MCF 10A (cell line): ENCODE measurements at places on chromosomes 13 and 19. TPM values are rescaled to one million over a fixed set of nuclear protein-coding genes. Genes with fewer than 3 reads are reported as not detected.

Gene ZFP36
- 83.7 and 98.4 TPM in 2 replicates for total RNA-seq

Gene LILRB1
- not detected in 2 replicates for total RNA-seq

Gene LILRA2
- not detected in 2 replicates for total RNA-seq

DNA sequence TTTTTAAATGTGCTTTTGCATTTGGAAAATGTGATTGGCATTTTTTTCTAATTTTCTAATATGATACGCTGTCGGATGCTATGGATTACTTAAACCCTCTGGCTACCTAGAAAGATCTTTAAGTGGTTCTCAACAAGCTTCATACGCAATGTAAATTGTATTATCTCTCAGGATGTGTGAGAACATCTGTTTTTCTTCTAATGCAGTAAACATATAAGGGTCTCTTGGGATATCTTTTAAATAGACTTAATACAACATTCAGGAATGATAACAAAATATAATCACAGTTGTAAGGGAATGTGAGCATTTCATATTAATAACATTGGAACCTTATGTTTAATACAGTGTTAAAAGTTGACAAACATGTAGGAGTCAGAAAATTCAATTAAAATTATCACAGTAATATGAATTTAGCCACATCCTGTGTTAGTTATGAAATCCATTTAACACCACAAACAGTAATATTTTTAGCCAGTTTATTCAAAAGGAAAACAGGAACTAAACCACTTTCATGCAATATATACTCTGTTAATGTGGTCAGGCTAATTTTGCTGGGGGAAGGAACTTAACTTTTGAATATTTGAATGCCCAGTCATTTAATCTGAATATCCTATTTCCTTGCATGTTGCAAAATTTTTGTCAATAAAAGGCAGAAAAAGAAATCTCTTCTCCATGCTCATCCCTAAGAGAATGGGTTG is 15.0 kb upstream of the ALOX5AP start:
- DNase-seq, result no peak

- DNase-seq, result no peak
Observed at GRCh38 chr13:46176756-46177155, 5.2 kb downstream of the LCP1 start.

GRCh38 chr19:5487222-5487621 is 32.0 kb downstream of the ZNRF4 start:
- no peak for DNase-seq

DNA sequence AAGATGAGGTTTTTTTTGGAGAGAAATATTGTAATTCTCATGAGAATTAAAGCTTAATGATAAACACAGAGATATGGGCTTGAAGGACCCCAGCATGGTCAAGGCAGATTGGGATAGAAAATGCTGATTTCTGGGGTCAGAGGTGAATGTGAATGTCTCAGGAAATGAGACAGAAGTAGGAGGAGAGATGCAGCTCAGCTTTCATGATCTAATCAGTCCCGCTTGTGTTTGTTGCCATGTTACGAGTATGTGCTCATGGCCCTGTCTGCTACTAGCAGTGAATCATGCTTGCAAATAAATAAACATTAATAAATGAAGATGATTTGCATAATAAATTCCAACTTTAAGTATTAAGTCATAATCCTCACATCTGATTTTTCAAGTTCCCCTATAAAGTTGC is 23.0 kb upstream of the NDFIP2 start:
- DNase-seq, result peak; percentile 59
